ENCODE measurements at places on chromosomes 7 and 10.

- DNase-seq, result no peak
Measured at GRCh38 chr7:139823959-139824521, 5.0 kb upstream of the TBXAS1 start.

- no peak for DNase-seq
Measured at GRCh38 chr10:127968659-127969058, 61.8 kb downstream of the PTPRE start.

DNA sequence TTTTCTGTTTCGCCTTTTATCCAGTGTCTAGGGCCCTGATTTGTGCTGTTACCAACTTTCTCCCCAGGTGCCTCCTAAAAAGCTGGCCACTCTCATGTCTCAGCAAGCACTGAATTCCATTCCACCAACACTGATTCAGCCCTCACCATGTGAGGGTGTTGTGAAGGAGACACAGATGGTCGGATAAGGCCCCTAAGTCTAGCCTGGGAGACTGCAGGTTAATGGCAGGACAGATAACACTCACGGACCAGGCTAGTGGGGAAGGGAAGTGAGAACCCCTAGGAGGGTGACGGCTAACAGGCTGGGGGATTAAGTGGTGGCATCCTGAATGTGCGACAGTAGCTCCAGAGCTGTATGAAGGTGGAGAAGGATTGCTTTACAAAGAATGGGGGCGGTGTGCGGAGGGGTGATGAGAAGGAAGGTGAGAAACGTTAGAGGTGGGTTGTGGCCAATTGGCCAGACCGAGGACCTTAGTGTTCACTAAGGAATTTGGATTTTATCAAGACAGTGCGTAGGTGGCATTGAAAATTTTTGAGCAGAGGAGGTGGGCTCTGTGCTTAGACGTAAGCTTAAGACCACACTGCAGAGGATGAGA lies 3.8 kb upstream of the DUSP5 start:
- no peak for DNase-seq

DNA sequence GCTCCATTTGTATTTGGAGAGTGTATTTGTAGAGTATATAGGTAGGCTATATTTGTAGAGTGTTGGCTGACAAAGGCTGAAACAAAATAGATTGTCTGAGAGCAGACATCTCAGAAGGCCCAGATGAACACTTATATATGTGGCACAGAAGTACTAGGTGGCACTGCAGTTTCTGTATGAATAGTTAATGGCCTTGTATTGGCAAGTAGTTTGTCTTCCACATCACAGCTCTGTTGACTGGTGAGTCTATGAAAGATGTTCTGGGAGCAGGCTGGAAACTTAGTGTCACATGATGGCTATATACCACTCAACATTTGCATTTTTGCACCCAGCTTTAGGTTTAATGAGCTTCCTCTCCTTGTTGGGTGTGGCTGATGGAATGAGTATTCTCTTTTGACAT lies 51.9 kb downstream of the CCNY start:
- no peak for DNase-seq

DNA sequence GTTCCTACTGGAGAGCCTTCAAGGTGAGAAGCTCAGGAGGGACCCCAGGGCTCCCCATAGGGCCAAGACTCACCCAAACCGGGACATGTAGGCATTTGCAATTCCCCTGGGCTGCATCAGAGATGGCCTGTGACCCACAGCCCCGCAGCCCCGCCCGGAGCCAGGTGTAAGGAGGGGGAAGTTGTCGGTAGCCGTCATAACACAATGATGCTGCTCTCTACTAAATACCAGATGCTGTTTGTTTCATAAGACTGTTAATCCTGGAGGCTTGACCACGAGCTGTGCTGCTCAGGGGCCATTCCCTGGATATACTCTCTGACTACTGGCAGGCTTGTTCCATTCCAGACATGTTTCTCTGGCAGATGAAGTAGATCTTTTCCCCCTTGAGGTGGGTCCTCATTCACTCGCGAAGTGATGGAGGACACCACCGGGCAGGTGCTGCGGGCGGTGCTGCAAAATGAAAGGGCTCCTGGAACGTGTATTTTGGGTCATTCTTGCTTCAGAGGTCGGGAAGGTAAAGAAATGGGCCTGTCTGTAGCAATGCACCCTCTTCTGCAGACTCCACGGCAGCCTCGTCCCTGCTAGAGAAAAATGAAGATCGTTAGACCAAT lies 61.1 kb downstream of the MKI67 start:
- no peak for DNase-seq

- no peak for DNase-seq
Measured at GRCh38 chr7:43647339-43647672, 64.4 kb downstream of the STK17A start.

DNA sequence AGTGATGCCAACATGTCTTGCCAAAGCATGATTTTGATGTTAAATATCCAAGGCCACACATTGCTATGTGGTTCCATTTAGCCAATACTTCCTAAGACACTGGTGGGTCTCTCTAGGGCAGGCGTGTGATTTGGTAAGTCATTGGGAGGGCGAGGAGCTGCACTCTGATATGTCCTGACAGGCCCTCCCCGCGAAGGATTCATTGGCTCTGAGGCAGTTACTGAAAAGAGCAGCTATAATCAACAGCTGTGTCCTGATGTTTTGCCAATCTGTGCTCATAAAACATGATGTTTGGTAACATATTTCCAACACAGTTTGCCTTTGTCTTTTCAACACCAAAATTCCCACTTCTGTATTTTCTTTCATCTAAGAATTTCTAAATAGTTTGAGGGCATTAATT lies 646.7 kb downstream of the PARD3 start:
- DNase-seq, result no peak

- no peak for DNase-seq
Measured at GRCh38 chr10:48390933-48391845, 84.7 kb downstream of the MAPK8 start.

DNA sequence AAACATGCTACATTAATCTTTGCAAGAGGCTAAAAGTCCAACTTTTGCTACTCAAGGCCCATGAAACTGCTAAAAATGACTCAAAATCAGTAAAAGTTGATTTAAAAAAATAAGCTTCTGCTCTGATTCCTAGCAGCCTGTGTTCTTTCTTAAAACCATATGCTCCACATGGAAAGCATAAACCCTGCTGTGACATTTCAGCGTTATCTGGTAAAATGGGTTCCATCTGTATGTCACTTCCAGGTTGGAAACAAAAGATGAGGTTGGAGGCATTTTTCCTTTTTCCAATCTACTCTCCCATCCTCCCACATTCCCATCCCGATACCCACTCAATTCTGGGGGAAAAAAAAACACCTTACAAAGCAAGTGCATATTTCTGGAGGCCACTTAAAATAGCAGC lies 439.5 kb downstream of the NEBL start:
- DNase-seq, result no peak

DNA sequence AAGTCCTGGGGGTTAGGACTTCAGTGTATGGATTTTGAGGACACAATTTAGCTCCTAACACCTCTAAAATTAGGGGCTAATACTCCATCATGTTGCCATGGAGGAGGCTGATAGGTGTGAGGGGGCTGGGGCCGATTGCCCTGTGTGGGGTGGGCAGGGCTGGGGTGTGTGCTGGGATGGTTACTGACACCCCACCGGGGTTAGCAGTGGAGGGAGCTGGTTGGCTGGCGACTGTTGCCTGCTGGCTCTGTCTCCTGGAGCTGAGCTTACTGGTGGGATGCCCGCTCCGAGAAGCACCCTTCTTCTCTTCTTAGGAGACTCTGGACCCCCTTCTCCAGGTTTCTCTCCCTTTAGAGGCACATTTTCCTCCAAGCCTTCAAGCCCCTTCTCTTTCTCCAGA lies 22.2 kb upstream of the SH2D4B start:
- DNase-seq, result no peak

GRCh38 chr10:3735175-3735574 lies 49.8 kb downstream of the KLF6 start:
- DNase-seq, result no peak

GRCh38 chr10:131738396-131738735 lies 162.4 kb upstream of the PPP2R2D start:
- DNase-seq, result no peak

DNA sequence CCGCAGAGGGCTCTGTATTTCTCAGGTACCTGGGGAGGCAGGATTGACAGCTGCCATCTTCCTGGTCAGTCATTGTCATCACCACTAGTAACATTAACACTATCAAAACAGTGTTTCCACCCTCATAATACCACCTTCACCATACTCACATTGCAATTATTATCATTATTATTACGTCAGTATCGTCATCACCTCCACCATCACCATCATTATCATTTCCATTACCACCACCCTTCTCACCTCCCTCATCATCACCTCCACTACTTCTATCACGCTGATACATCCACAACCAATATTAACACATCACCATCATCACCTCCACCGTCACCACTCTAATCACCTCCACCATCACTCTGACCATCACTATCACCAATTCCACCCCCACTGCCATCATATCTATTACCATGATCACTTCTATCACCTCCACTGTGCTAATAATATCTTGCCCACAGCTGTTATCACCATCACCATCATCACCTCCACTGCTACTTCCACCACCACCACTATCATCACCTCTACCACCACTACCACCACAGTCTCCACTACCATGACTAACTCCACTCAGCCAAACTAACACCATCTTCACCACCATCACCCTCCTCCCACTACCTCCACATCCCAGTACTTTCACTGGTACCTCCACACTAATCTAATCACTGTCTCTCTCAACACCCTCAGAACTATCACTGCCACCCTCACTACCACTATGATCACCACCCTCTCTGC lies 196.4 kb downstream of the RPS24 start:
- no peak for DNase-seq

- no peak for DNase-seq
Measured at GRCh38 chr10:59582780-59583179, 126.9 kb downstream of the SLC16A9 start.

GRCh38 chr10:133134411-133135115 lies 25.5 kb upstream of the KNDC1 start:
- DNase-seq, result no peak

DNA sequence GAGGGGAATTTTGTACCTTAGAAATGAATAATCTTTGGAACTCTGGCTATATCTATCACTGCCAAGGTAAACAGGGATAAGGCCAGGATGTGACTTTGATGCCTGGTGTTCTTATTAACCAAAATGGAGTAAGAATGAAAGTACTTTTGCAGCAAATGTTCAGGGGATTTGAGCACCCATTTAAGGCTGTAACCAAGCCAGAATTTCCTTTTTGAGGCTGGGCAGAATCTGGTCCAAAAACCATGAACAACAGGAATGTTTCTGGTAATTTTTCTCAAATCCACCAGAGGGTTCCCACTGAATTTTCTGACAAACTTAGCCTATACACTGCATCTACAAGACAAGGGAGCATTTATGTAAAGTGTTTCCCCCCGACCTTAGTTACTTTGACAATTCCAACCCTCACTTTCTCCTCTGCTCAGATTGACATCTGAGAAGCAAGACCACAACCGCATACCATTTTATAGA lies 120.6 kb downstream of the BAMBI start:
- DNase-seq, result no peak

GRCh38 chr7:108419961-108420908 lies 36.0 kb downstream of the NRCAM start:
- DNase-seq, result no peak

- no peak for DNase-seq
Measured at GRCh38 chr7:107977048-107977447, 25.9 kb downstream of the LAMB1 start.

GRCh38 chr10:118952493-118953295 lies 76.8 kb upstream of the NANOS1 start:
- DNase-seq, result no peak

DNA sequence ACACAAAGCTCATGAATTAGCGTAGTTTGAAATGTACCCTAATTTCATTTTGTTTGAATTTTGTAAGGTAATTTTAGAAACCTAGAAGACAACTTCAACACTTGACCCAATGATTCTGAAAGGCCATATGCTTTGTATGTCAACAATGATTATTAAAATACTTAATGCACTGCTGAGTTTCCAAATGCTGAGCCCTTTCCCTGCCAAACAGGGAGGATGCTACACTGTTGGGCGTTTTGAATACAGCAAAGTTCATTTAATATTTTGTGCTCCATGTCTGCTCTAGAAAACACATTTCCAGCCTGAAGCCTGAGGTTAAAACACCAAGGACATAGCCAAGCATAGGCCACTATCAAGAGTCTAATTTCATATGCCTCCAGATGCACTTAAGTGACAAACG lies 99.8 kb downstream of the ICA1 start:
- no peak for DNase-seq

DNA sequence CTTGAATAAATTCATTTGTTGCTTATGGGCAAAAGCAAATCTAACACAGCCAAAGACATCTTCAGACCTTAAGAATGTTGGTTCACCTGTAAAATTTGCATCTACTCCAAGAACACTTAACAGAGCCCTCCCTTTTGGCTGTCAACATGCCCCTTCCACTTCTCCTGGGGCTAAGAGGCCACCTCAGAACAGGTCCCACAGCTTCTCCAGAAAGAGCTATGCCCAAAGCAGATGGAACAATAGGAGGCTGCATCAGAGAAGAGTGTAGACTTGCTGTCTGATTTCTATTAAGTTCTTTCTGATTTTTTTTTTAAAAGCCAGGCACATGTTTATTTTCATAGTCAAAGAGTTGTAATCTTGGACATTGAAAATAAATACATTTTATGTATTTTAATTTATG lies 26.1 kb upstream of the TRIL start:
- DNase-seq, result no peak

DNA sequence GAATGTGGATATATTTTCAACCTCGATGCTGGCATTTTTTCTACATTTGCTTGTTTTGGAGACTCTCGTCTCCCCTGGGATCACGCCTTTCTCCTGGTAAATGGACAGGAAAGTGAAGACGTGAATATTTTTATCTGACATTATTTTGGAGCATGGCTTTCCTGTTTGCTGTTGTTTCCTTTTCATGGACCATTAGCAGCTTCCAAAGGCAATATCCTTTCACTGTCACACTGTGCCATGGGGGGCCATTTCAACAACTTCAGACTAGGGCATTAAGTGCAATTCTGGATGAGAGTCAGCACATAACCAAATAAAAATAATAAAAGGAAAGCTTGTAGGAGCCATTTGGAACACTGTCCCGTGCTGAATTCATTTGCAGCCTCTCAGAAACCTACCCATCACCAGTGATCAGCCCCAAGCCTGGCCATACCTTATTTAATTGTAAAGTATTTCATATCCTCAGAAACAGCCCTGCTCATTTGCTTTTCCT lies 75.9 kb upstream of the NEUROD6 start:
- DNase-seq, result no peak

DNA sequence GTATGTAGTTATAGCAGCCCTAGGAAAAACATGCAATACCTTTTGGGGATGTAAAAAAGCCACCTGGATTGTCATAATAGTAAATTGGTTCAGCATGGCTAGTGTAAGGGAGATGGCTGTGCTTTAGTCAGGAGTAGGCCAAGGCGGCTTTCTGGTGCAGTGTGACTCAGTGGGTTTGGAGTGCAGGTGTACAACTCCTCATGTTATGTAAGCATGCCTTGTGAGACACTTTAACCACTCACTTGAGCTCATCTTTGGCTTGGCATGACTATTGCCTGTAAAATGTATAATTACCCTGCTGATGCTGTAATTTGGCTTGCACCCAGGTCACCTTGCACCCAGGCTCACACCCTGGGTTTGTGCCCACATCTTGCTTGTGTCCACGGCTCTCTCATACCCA lies 239.2 kb upstream of the GLI3 start:
- DNase-seq, result no peak
